ENCODE measurements at places on chromosomes 12 and 14.

DNA sequence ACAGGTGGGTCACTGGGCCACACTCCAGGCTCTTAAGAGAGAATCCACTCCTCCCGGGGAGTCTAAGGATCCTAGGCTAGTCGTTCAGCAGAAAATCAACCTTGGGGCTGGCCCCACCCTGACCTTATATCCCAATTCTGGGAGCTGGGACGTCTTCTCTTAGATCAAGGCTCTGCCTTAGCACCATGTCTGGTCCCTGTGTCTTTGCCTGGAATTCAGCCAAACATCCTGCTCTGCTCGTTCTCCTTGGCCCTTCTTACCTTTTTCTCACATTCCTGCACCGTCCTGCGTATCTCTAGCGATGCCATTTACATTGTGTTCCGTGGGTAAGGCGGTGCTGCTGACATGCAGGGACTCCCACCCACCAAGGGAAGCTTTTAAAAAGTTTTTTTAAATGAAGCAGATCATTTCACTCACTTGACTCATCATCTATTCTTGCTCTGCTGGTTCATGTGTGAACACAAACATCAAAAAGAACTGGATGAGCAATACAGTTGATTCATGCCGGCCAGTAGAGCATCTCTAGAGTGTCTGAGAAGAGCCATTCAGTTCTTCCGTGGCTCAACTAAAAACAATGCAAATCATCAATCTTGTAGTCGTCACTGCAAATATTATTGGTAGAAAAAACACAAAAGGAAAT lies 50.2 kb downstream of the KCNK13 start:
- DNase-seq = no peak

DNA sequence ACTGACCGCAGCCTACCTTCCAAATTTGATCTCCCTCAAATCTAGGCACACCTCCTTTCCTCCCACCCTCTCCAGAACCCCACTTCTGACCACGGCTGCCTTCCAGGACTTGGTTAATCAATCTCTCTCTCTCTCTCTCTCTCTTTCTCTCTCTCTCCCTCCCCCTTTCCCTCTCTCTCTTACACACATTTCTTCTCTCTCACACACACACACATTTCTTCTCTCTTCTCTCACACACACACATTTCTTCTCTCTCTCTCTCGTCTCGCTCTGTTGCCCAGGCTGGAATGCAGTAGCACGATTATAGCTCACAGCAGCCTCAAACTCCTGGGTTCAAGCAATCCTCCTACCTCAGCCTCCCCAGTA lies 521 bp upstream of the GMFB start:
- no peak for DNase-seq

DNA sequence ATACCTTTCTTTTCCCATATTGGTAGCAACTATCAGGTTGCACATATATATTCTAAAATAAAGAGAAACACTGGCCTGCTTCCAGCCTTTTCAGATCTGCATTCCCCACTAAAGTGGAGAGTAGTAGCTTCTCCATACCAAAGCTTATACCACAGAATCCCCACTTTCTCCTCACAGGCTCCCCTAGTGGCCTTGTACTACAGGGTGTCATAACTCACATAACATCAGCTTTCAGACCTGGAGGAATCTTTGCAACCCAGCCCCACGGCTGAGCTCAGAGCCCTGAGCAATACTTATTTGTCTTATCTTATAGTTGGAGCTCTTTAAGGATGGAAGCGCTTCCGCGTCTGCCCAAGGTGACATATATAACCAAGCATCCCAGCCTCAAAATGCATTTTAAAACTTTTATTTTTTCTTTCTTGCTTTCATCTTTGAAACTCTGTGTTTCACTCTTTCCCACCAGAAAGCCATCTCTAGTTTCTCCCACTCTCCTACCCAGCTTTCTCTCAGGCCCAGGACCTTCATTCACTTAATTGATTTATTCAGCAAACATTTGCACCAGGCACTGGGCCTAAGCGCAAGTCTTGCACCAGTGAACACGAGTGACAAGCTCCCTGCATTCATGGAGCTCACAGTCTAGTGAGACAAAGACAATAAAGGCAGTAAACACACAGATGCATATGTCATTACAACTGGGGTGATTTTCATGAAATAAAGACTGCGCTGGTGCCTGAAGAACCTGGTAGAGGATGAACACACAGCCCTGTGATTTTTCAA lies 254.7 kb downstream of the IPO8 start:
- no peak for DNase-seq

DNA sequence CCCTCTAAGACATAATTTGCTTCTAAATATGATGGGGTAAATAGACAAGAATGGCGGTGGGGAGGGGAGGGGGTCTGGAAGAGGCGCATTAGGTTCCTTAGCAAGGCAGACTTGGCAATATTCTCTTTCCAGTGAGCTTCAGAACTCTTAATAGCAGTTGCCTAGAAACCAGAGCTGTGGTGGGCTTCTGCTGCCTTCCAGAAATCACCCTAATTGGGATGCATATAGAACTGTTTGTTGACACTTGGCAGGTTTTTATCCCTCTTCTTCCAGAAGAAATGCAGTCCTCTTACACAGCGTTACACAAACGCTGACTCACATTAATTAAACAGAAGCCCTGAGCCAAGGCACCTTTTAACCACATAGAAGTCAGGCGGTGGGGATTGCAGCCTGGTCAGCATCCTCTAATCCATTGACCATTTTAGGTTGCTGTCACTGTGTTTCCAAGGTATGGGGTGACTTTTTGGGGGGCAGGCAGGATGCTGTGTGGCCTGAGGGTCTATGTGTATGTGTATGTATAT lies 114.1 kb downstream of the CCDC60 start:
- DNase-seq = no peak

DNA sequence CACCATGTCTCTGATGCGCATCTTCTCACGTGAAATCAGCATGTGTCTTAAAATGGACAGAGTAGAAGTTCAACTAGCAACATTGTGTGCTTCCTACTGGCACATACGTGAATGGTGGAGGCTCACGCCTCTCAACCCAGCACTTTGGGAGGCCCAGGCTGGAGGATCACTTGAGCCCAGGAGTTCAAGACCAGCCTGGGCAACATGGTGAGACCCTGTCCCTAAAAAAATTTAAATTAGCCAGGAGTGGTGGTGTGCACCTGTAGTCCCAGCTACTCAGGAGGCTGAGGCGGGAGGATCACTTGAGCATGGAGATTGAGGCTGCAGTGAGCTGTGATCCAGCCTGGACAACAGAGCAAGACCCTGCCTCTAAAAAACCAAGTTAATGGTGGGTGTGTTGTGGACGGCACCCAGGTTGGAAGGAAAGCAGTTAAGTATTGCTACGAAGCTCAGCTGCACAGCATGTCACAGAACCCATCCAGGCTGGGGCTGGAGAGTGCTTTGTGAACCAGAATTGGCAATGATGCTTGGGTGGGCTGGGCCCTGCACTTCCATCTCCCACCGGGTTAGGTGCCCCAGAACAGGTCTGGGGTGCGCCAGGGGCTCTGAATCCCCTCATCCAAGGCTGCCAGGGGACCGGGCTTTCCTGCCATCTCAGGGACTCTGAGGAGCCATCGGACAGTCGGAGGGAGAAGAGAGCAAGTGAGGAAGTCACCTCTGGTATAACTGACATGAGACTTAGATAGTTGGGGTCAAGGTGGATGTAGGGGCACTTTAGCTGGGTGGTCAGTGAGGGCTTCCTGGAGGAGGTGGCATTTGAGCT lies 33.0 kb upstream of the ULK1 start:
- no peak for DNase-seq

DNA sequence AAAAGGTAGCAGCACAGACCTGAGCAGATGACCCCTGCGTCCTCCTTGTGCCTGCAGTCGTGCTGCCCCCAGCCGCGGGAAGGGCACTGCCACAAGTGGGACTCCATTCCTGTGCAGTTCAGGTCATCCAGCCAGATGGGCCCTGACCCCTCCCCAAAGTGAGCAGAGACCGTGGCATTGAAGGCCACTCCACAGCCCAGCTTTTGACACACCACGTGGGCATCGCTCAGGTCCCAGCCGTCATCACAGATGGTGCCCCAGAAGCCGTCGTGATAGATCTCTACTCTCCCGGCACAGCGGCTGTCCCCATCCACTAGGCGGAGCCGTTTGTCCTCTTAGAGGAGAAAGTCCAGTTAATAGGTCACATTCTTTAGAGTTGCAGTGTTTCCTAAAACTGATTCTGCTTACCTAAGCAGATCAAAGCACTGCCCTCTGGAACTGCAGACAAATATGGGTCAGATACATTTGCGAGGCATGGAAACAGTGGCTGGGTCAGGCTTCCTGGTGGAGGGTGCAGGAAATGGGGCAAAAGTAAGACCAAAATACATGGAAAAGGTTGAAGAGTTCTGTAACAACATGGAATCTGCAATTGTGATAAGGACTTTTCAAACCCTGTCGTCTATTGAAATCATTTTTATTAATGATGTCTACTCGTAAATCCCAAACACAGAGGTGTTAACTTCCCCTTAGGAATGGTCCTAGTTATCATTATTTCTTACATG lies 69.4 kb downstream of the CD163L1 start:
- DNase-seq = no peak

DNA sequence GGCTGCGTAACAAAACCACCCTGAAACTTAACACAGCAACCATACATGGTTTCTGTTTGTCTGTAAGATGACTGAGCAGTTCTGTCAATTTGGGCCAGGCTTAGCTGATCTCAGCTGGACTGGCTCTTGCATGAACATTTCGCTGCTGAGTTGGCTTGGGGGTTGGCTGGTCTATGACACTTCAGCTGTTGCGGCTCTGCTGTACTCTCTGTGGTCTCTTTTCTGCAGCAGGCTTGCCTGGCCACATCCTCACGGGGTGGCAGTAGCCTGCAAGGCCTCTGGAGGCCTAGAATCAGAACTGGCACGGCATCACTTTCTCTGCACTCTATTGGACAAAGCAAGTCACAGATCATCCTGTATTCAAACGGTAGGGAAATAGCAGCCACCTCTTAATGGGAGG lies 216.2 kb downstream of the BCL11B start:
- no peak for DNase-seq

DNA sequence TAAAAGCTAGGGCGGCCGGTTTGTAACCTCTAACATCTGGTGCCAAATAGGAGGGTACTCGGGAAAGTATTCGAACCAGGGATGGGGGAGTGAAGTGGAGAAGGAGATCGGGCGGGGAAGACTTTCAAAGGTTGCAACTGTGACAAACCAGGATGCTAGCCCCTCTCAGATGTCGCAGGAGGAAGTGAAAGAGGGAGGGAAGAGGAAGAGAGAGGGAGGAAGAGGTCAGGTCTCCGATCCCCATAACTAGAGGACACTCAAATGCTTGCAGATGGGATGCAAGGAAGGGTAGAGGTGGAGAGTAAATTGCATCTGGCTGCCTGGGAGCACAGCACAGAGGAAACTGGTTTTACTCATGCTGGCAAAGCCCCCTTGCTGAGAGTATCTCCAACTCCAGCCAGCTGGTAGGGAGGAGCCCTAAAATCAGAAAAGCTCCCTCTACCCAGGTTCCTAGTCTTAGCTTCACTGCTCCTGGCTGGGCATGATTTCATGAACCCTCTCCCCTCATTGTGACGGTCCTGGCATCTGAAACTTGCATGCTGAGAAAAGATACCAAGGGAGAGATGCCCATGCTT lies 696.7 kb upstream of the TBX3 start:
- no peak for DNase-seq

- no peak for DNase-seq
These were observed 193.7 kb upstream of the PWP1 start for GRCh38 chr12:107491856-107492255.

- no peak for DNase-seq
These were observed 139.9 kb downstream of the GRIP1 start for GRCh38 chr12:66538970-66539369.

- no peak for DNase-seq
These were observed 130.5 kb downstream of the SLC41A2 start for GRCh38 chr12:104827587-104827986.

Data from NCI-H2029 treated with DMSO at 0.1 percent for 48 hours (cell line).